ENCODE measurements at places on chromosomes 7 and 10.

DNA sequence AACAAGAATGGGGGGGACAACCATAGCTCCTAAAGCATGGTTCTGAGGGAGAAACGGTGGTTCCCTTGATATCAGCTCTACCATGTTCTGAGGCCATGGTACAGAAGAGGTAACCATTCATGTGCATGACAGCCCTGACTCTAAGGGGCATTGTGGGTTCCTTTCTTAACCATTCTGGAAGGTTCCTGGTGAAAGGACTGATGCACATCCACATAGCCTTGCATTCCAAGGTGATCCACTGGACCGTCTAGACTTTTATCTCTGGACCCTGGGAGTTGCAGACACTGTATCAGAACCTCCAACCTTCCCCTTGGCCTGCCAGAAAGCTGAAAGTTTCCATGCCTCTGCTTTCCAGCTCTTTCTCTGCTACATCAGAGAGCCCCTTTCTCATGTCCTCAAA, 344.3 kb downstream of the KCNMA1 start:
- DNase-seq = no peak

- peak; percentile 62 for DNase-seq
These were observed 179.9 kb downstream of the PTPRN2 start for GRCh38 chr7:158407581-158408317.

- DNase-seq = no peak
These were observed 5.5 kb upstream of the FIGNL1 start for GRCh38 chr7:50455658-50456057.

DNA sequence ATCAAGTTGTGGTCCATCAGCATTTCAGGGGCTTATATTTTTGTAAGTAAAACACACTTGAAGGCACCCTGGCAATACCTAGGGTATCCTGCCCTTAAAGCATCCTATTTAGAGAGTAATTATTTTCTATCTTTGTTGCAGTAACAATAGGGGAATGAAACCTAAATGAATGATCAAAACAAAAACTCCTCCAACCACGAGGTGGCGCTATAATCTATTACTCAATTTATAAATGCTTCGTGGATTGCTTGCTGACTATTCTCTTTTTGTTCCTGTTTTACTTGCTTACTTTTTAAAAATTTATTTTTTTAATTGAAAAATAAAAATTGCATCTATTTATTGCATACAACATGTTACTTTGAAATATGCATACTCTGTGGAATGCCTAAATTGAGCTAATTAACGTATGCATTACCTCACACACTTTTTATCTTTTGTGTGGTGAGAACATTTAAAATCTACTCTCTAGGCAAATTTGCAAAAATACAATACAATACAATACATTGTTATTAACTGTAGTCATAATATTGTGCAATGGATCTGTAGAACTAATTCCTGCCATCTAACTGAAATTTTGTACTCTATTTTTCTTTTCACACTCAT, 147.7 kb upstream of the BMPER start:
- DNase-seq = peak; percentile 40

DNA sequence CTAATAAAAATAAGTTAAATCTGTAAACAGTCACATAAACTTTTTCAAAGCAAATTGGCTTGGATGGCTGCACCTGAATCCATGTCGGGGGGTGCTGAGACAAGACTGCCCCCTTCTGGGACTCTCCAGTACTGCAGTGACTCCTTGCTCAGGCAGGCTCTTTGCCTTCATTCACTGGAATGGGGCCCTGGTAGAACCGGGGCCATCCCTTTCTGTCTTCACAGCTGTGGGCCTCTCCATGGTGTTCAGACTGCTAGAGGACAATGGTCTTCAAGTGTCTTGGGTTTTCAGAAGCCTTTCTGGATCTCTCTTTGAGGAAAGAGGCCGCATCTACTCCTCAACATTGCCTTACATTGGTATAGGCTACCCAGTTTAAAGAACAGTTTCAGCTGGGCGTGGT, 16.1 kb upstream of the IMPDH1 start:
- DNase-seq = no peak

GRCh38 chr10:69004821-69005220, 16.2 kb downstream of the KIFBP start:
- peak; percentile 8 for DNase-seq

DNA sequence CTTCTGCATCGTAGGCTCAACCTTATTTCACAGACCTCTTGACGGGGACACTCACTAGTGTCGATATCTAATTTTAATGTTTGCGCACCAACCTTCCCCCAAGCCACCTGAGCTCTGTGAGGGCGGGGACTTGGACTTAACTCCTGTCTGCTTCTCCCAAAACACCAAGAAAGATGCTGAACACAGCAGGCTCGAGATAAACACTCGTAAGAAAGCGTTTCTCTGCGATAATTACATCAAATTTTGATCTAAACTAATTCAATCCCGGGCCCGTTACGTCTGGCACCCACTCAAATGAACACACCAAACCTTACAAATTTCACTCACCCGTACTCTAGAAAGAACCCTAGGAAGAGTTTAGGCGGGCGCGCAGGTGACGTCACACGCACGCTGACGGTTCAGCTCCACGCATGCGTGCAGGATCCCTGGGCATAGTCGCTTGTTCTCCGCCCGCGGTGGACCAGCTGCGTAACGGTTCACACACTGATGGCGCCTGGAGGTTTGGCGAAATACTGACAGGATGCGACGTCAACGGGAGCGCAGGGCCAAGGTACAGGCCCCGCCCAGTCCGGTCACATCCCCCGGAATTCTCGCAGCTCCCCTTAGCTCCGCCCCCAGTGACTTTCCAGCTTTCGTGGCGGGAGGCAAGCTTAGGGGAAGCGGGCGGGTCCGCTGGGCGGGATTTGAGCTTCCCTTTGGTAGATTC, at the start of gene POT1:
POT1 (minus strand) TSS at position 359 of the 706 bp plus-strand sequence. CDS start 32,652 bp downstream, outside the sequence.
- DNase-seq = peak; percentile 100
